ENCODE measurements at places on chromosomes 4 and X.

DNA sequence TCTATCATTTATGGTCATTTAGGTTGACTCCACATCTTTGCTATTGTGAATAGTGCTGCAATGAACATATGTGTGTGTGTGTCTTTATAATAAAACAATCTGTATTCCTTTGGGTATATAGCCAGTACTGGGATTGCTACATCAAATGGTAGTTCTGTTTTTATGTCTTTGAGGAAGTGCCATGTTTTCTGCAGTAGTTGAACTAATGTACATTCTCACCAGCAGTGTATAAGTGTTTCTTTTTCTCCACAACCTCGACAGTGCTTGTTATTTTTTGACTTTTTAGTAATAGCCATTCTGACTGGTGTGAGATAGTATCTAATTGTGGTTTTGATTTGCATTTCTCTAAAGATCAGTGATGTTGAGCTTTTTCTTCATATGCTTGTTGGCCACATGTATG, 80.5 kb downstream of the ARHGAP6 start:
- no peak for DNase-seq

DNA sequence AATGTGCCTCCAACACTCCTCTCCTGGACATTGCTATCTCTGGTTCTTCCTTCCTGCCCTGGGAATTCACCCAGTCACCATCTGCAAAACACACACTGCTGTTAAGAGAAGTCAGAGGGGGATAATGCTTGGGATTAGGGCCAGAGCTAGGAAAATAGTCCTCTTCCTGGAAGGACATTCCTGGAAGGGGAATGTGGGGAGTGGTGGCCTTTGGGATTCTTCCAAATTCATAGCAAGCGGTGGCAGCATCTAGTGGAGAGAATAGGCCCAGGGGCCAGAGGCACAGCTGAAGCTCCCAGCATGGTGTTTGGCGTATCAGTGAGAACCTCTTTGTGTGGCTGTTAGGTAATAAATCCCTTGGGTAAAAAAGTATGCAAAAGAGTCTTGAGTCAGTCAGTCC, 34.3 kb downstream of the SHROOM4 start:
- no peak for DNase-seq

DNA sequence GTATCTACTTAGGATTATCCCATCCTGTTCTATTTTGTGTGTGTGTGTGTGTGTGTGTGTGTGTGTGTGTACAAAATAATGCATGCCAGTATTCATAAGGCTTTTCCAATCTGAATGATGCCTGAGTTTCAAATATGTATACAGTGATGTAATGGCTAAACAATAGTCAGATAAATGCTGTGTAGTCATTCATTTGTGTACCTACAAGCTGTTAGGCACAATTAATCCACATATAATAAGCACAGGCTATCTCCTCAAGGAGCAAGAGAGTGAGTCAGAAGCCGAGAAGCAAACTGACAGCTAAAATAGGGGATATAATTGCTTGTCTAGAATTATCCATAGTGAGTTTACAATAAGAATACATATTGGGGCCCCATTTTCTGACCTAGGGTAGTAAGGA, 15.7 kb downstream of the DMD start:
- DNase-seq = no peak

DNA sequence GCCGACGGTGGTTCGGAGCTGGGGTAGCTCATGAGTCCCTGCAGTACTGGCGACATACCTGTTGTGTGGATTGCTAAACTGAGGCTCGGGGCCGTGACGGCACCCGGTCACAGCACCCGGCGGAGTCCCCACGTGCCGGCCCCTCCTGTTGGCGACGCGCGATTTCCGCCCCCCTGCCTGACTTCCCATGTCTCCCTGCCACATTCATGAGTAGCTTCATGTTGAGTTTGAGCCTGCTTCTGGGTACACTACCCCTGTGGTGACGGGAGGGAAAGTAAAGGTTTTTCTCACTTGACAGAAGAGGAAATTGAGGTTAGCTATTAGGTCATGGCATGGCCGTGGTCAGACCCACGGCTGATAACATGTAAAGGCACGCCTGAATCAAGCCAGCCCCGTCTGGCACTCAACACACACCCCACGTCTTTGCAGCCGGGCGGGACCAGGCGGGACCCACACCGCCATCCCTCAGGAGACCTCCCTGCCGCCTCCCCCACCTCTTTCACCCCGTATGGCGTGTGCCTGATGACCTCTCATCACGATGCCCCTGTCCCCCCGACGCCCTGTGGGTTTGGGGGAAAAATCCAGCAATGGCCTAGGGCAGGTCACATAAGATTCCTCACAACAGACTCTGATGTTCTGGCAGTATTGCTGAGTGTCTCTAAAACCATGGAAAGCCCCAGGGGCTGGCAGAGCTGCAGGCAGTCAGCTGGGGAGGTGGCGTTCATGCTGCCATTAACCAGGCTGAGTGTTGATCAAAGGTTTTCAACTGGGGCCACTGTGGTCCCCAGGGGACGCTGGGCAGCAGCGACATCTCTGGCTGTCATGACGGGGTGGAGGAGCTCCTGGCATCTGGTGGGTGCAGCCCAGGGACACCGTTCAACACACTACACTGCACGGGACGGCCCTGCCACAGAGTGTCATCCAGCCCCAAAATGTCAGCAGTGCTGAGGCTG, 29.2 kb downstream of the P2RY8 start:
- DNase-seq = no peak

DNA sequence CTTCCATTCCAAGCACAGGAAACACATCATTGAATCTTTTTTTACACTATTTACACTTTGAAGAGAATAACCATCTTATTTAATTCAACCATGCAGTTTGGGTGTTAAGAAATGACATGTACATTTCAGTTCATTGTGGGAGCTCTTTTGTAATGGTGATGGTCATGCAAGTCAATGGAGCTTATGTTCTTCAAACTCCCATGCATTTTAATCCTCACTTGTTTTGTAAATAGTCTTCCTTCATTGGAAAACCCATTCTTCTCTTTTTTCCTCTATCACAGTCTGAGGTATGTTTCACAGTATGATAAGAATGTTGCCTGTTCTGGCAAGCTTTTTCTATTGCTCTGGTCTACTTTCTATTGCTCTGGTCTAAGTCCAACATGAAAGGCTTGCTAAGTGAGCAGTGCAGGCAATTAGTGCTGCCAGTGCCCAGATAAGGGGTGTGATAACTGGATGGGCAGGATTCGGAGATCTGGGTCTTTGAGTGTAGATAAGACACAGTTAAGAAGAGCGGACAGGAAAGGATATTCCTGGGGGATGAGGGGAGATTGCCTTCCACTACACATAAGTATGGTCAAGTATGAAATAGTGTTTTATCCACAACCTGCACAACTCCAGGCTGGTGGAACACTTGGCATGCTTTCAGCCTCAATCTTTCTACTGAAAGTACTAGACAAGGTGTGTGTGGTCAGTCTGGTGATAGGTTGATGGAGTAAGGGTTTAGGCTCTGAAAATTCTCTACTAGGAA, 17.1 kb downstream of the AFP start:
- DNase-seq = no peak

GRCh38 chr4:5980436-5981155, 37.6 kb downstream of the C4orf50 start:
- DNase-seq = no peak

GRCh38 chrX:93594780-93595179, 78.6 kb downstream of the NAP1L3 start:
- DNase-seq = no peak

GRCh38 chr4:42750091-42750490, 93.2 kb upstream of the ATP8A1 start:
- DNase-seq = no peak

GRCh38 chr4:109075621-109076020, 226.8 kb downstream of the COL25A1 start:
- DNase-seq = no peak

DNA sequence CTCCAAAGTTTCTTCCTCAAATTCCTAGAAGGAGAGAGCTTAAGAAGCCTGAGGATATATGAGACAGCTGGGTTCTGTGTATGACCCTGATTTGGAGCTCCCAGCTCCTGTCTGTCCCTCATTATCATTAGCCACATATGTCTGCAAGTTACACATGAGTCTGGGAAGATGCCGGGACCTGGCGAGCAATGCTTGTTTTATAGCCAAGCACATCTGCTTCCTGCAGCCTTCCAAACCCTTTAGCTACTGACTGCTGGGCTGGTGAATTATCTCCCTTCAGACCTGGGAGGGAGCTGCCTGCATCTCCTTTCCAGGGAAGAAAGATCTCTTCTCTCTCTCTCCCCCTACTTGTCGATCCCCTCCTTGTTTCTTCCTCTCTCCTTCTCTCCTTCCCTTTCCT, 556.7 kb upstream of the BOD1L1 start:
- DNase-seq = no peak

DNA sequence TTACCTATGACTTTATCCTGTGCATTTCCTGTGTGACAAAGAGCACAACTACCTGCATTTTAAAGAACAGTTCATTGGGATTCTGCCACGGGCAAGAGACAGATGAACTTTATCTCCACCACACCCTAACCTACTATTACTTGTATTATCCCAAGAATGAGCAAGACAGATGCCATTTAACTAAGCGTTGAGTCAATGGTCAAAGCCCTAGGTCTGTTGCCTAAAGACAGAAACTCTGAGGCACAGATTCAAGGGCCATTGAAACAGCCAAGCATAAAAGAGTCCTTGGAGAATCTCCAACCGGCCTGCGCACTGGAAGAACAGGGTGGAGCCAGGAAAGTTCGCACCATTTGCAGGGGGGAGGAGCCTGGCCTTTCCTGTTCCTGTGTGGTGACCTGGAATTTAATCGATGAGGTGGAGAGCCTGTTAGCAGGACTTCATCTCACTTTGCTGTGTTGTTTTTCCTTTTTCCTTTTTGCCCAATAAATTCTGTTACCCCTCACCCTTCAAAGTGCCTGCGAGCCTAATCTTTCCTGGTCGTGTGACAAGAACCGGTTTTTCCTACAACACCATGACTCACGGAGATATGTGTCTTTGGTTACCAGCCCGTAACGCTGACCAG, 146.4 kb upstream of the DIAPH2 start:
- no peak for DNase-seq

- no peak for DNase-seq
Observed at GRCh38 chr4:128707864-128708263, 101.6 kb upstream of the JADE1 start.

DNA sequence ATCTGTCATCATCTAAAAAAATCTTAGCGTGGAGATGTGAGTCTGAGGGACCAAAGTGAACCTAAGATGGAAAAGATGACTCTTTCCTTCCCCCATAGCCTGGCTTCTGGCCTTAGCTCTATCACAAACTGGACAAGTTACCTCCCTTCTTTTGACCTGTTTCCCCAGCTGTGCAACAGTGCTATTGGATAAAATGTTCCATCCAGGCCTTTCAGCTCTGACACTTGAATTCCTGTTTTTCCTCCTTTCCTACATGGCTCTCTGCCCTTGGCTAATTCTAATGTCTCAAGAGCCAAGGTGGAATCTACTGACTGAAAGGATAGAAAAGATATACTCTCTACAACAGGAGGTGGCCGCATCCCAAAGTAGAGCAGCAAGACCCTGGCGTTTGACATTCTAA, 84.5 kb upstream of the ARHGEF9 start:
- DNase-seq = no peak

GRCh38 chr4:94334476-94334875, 8.2 kb downstream of the HPGDS start:
- DNase-seq = no peak
